ENCODE measurements at places on chromosomes 13 and 19. TPM values are rescaled to one million over a fixed set of nuclear protein-coding genes. Genes with fewer than 3 reads are reported as not detected.

- DNase-seq = peak; percentile 97
These were observed 31.6 kb downstream of the SYT3 start for GRCh38 chr19:50607874-50608785.

DNA sequence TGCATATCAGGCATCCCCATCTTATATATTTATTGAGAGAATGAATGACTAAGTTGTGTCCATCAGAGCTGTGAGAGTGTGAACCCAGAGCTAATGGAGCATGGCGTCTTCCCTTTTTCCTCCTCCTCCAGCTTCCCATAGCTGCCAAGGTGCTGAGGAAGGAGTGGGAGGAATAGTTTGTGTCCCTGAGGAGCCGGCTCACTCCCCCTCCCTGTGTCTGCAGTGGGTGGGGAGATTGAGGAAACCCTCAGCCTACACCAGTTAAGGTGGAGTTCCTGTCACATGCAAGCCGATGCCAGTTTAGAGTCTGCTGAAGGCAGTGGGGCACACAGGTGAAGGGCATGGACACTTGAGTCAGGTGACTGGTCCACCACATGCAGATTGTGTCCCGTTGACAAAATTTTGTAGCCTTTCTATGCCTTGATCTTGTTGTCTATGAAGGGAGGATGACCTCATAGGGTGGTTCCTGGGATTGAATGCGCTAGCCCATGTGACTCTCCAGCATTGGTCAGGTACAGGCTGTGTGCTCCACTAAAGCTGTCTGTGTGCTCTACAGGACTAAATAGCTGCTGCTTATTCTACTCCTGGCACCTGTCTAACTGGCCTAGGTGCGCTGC lies 47.6 kb upstream of the GPI start:
- DNase-seq = no peak

The UBL5 gene
- 373 TPM for total RNA-seq

The KLK7 gene
- not detected for total RNA-seq

GRCh38 chr13:112804374-112804773 lies 114.5 kb downstream of the ATP11A start:
- no peak for DNase-seq

The CYP4F12 gene
- total RNA-seq = not detected

GRCh38 chr13:98182589-98182988 lies 5.5 kb upstream of the RNF113B start:
- no peak for DNase-seq

GRCh38 chr13:44989941-44990340 lies 603 bp downstream of the GPALPP1 start:
- DNase-seq = no peak

DNA sequence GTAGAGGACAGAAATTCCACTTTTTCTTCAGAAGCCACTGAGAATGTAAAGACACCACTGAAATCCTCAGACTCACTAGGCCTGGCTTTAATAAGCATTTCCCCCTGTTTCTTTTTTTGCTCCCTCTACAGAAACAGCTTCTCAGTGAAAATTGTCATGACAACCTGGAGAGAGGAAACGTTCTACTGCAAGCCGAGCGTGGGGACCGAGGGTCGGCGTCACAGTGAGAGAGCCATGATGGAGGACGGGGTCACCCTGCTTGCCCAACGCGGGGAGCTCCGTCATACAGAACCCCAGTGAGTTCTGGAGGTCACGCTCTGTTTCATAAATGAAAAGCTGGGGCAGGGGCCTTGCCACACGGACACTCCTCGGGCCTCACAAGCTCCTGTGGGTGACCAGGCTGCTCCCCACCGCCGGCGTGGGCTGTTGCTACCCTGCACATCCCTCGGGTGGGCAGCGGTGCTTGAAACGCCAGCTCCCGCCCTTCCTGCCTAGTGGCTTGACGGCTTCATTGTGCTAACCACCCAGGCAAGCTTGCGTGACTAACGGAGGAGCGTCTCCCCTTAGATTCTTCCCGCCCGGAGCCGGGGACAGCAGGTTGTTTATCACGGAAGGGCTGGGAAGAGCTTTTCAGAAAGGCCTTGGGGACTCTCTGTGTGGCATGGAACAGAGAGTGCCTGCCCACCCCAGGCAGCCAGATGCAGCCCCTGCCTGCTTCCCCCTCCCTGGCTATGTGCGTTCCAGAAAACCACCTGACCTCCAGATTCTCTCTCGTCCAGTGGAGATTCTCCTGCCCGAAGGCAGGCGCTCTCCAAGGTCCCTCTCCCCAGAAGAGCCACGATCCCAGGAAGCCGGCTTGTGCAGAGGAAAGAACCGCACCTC lies 153.6 kb downstream of the KATNAL1 start:
- no peak for DNase-seq

DNA sequence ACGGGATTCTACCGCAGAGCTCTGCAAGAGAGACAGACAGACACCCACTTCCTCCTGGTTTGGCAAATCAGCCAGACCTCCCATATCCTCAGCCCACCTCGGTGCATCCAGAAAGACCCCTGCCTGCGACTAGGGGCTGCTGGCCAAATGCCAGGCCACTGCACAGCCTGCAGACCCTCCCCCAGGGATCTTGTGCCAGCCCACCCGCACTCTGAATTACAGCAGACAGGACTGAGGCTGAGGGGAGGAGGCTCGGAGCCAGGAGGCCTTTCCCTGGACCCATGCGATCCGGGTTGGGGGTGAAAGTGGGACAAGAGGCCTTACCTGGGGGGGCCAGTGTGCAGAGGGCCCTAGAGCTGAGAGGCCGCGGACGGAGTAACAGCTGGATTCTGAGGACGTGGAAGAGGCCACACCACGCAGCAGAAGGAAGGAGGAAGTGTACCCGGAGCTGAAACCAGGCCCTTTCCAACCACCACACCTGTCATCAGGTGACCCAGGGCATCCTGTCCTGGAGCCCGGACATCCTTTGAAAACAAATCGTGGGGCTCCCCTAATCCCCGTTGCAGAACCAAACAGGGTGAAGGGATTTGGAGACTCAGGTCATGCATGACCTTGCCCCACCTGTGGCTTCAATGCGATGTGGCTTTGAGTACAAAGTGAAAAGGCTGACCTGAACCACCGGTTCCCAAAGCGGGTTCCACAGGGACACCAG lies 993 bp downstream of the FUT6 start:
- no peak for DNase-seq

- no peak for DNase-seq
These were observed 533.6 kb downstream of the MYO16 start for GRCh38 chr13:109163037-109163379.

- no peak for DNase-seq
These were observed 1.9 kb downstream of the C2CD4C start for GRCh38 chr19:406971-407510.

DNA sequence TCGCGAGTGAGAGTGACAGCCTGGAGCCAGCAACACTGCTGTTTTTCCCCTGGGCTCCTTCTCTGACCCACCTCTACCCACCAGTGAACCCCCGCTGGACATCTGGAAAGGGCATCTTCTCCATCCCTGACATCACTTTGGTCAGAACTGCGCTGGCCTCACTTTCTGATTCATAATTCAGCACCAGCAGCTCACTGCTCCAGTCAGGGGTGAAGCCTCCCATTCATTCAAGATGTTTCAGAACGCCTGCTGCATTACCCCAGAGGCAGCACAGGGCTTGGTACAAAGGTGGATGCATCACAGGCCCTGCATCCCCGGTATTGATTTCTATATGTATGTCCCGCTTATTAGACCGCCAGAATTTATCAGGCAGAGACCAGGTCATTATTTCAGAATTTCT lies 182.8 kb upstream of the TSHZ3 start:
- DNase-seq = no peak

DNA sequence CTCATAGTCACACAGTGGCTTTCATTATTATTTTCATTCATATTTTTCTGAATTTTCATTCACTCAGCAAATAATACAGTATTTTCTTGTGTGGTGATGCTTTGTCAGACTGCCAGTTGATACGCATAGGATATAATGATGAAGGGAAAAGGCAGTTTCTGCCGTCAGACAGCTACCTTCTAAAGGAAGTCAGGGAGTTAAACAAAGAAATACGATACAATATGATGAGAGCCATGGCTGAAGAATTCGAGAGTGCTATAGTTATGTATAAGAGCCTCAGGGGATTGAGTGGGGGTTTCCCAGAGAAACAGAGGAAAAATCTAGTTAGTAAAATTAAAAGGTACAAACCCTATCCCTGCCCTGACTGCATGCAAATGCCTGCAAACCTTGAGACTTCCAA lies 479.1 kb downstream of the OLFM4 start:
- DNase-seq = no peak

The CYP4F8 gene
- total RNA-seq = not detected

GRCh38 chr19:52943884-52944643 lies 18.6 kb downstream of the ZNF816 start:
- DNase-seq = no peak

DNA sequence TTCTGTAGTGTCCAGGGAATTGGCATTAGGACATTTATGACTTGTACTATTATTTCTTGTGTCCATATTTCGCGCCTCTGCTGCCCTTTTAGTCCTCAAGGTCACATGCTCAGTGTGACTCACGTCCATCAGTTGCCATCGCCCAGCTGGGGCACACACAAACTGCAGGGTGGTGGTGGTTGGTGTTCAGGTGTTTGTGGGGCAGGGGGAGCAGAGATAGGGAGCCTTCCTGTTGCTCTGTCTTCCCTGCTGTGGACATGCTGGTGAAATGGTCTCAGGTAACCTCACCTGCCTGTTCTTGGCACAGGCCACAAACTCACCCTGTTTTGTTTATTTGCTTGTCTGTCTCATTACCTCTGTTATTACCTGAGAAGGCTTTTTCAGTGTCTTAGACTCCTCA lies 22.4 kb downstream of the PRR12 start:
- no peak for DNase-seq

The DAZAP1 gene
- total RNA-seq = 146 TPM

GRCh38 chr13:99374994-99375737 lies 68.0 kb upstream of the GPR183 start:
- no peak for DNase-seq

DNA sequence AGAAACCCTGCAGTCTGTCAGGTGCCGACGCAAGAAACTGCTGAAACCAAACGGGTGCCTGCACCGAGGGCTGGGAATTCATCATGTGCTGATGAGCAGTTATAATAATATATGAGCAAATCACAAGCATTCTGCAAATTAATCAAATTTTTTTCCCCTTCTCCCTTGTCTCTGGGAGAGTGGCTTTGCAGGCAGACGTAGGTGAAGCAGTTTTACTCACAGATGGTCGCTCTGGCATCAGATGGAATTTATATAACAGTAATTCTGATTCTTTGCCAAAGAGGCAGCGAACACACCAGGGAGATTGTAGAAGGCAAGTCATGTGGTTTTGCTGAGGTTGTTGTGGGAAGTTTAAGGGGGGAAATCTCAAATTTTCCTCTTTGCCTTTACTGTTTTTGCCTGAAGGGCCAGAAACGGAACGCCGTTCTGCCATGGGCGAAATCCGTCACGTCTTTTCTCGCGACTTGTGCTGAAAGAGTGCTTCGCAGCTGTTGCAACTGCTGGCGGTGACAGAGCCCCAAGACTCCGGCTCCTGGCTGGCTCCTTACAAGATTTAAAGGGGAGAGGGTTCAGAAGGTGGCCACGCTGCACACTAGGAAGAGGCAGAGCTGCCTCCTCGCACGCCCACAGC lies 320.1 kb downstream of the ZNF536 start:
- no peak for DNase-seq

- no peak for DNase-seq
These were observed 48.0 kb upstream of the SLC7A9 start for GRCh38 chr19:32917616-32917996.

DNA sequence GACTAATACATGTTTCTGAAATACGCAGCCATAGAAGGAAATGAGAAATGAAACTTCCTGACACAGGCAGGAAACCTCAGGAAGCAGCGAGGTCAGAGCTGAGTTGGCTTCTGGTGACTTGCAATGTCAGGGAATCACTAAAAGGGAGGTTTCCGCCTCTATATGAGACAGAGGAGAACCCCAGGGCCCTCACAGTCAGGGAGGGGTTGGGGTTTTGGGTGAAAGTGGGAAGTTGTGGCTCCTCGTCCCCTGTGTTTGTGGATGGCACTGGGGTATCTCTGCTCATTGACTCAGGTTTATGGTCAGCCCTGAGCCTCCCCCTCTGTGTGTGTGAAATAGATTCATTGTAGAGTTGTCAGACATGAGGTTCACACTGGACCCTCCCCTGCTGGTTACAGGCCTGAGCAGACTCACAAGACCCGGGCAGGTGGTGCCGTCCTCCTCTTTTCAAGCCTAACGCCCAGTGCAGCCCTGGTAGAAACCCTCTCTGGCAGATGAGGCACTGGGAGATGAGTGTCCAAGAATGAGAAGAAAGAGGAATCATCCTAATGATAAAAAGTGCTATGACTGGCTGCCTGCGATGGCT lies 5.5 kb upstream of the LILRA6 start:
- DNase-seq = no peak

The PRSS57 gene
- total RNA-seq = not detected

DNA sequence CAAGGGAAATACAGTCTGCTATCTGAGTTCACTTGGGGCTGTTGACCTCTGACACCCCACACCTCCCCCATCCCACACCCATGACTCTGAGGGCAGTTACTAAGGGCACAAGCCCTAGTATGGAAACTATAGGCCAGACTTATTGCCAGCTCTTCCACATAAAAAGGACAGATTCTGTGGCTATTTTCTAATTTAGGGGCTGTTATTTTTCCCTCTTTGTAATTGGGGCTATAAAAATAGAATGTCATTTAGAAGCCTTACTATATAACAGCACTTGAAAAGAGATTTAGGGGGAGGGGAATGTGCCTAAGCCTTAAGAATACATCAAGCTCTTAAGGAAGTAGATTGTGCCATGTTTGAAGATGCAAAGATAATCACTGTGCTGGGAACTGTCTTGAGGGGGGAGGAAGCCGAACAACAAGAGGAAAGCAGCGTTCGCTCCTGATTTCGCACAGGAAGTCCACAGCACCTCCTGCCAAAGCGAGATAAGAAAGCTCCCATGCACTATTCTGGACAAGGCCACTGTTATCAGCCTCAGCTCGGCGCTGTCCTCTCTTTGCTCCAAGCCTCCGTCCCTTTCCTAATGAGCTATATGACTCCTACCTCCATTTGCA lies 86.6 kb downstream of the FLT1 start:
- no peak for DNase-seq

The ADGRE3 gene
- not detected for total RNA-seq

DNA sequence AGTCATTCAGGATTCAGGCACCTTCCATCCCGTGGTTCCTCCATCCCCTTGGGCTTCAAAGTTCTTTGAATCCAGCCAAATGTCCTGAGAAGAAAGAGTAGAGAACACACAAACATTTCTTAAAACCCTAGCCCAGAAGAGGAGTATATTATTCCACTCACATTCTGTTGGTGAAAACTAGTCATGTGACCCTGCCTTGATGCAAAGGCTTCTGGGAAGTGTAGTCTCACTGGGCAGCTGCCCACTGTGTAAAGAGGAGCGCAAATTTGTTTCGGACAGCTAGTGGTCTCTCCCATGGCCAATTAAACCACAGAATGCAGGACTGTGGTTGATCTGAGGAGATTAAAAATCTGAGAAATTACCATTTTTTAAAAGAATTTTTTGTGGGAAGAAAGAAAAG lies 304.4 kb downstream of the SUCLA2 start:
- DNase-seq = no peak

The LHB gene
- not detected for total RNA-seq

The ZSCAN22 gene
- 6.2 TPM for total RNA-seq
